Fibroblast of skin of right biceps (primary cell): ENCODE measurements at places on chromosomes 2 and 18.

- no peak for DNase-seq
Observed at GRCh38 chr18:2997846-2998564, 14.9 kb downstream of the LPIN2 start.

- DNase-seq: peak; percentile 53
Observed at GRCh38 chr18:23585007-23585871, 1.1 kb downstream of the NPC1 start.

GRCh38 chr2:2464094-2464493 is 133.0 kb upstream of the MYT1L start:
- no peak for DNase-seq

DNA sequence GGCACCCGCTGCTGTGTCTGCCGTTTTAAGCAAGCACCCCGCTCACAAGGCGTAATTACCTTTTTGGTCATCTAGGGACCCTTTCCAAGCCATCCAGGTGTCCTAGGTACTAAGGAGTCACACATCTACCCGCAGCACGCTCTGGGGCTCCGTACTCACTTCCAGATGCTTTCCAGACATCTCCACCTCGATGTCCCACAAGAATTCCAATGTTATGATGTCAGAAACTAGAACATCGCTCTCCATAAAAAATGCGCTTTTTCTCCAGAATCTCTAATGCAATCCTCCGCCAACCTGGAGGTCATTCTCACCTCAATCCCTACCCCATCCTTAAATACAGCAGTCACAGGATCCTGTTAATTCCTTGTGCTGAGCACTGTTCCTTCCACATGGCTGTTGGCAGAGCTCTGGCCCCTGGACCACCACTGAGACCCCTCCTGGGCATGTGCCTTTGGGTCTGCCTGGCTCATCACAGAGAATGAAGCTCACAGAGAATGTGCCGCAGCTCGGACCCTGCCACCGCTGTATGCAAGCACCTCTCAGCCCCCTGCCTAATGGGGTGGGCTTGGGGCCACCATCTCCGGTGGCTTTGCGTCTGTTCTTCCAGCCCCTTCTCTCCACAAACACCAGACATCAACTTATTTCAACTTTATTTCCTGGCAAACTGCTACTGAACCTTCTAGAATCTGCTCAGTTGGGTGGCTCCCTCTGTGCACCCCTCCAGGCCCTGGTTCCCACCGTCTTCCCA is 4.6 kb upstream of the PXDN start:
- DNase-seq: peak; percentile 74

DNA sequence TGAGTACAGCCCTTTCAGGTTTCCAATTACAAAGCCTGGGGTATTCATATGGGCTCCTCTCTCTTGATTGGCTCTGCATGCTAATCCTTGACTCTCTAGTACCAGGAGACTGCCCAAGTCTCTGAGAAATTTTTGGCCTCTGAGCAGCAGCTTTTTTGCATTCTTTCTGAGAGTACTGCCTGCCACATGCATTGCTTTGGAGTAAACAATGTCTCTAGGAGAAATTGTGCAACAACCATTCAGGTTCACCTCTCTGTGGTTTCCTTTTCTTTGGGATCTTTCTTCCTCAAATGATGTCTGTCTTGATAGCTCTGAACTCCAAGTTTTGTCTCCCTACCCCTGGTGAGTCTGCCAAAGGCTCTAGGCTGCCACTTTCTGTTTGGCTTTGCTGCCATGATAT is 115.8 kb upstream of the SETBP1 start:
- peak; percentile 59 for DNase-seq

DNA sequence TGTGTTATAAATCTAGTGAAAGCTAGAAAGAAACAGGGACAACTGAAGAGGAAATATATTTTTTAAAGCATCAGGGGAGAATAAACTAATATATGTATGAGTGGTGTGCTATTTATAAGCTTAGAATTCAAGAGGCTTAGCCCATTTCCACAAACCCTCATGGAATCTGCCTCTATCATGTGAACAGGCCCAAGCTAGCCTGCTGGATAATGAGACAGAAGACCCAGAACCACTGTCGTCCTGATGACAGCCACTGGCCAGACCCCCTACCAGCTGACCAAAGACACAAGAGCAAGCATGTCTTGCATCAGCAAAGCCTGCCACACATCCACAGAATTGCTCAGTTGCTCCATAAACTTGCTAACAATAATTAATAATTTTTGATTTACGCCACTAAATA is 382.3 kb upstream of the NXPH2 start:
- no peak for DNase-seq

GRCh38 chr2:171798156-171798820 is 95.8 kb downstream of the SLC25A12 start:
- DNase-seq: peak; percentile 78

DNA sequence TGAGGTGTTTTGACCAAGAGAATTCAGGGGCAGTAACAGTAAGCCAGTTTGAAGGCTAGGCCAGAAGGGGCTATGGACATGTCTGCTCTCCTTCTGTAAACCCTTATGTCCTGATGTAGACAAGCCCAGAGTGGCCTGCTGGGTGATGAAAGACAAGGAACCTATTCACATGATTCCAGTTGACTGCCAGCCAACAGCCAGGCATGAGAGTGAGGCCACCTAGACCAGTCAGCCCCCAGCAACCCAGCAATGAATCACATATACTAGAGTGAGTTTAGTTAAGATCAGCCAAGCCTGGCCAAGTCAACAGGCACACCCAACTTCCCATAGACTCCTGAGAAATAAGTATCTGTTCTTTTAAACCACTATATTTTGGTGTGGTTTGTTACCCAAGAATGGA is 1889.7 kb upstream of the CELF4 start:
- DNase-seq: peak; percentile 53

- DNase-seq: peak; percentile 36
Observed at GRCh38 chr2:120348737-120349439, 3.0 kb downstream of the INHBB start.

DNA sequence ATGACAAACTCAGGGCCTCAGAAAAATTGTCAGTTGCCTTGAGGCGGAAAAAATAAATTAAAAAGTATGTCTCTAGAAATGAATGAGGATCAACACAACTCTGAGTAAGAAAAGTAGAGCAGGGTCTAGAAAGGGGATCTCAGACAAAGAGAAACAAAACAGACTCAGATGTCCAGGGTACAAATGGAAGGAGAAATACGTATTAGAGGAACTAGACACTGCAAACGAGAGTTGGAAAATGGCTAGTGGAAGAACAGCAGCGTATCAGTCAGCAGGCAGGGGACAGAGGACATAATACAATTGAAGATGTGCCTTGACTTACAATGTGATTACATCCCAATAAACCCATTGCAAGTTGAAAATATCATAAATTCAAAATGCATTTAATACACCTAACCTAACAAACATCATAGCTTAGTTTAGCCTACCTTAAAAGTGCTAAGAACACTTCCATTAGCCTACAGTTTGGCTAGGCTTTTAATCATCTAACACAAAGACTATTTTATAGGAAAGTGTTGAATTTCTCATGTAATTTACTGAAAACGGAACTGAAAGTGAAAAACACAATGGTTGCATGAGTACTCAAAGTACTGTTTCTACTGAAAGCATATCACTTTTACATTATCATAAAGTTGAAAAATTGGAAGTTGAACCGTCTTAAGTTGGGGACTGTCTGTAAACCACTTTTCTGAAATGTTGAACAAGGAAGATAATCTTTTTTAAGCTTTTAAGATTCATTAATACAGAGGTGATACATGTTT is 182.8 kb downstream of the NBAS start:
- no peak for DNase-seq
